ENCODE measurements at places on chromosomes 4 and X. TPM values are rescaled to one million over a fixed set of nuclear protein-coding genes. Genes with fewer than 3 reads are reported as not detected.

POU3F4 gene
- 0.52 TPM for total RNA-seq

ARMCX4 gene
- total RNA-seq, result 12.7 TPM

IQSEC2 gene
- 34.5 TPM for total RNA-seq

FGFBP1 gene
- not detected for total RNA-seq

PLS3 gene
- total RNA-seq, result 88.2 TPM

RRH gene
- 0.23 TPM for total RNA-seq

PNCK gene
- 28.3 TPM for total RNA-seq

SNX25 gene
- 18.8 TPM for total RNA-seq

HSFX2 gene
- 0.83 TPM for total RNA-seq

PABPC1L2B gene
- not detected for total RNA-seq
